ENCODE measurements at places on chromosomes 7 and 10. TPM values are rescaled to one million over a fixed set of nuclear protein-coding genes. Genes with fewer than 3 reads are reported as not detected.

- no peak for DNase-seq
Observed at GRCh38 chr7:45682358-45682735, 108.2 kb downstream of the ADCY1 start.

DNA sequence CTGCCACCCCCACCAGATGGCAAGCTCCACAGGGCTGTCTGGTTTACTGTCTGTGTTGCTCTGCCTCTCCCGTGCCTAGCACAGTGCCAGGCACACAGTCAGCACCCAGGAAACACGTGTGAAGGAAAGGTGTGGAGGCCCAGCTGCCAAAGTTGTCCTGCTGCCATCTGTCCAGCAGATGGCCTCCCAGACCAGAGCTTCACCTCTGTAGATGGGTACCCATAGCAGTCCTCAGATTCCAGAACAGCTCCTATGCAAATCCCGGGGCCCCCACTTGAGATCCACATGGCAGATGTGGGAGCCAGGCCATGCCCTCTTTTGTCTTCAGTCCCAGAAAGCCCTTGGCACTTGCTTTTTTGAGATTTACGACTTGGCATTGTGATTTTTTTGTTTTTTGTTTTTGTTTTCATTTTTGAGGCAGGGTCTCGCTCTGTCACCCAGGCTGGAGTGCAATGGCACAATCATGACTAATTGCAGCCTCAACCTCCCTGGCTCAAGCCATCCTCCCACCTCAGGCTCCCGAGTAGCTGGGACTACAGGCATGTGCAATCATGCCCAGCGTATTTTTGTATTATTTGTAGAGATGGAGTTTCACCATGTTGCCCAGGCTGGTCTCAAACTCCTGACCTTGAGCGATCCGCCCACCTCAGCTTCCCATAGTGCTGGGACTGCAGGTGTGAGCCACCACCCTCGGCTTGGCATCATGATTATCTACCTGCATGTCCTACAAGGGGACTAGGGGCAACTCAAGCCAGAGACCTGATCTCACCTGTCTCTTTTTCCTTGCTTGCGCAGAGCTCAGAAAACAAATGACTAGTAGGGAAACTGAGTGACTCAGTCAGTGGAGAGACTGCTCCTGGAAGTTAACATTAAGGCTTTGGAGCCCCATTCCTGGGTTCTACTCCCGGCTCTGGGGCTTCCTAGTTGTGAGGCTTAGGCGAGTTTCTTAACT lies 16.9 kb upstream of the PALD1 start:
- DNase-seq: peak; percentile 80

- DNase-seq: no peak
Observed at GRCh38 chr7:73966941-73967831, 60.8 kb upstream of the ELN start.

GRCh38 chr10:70858759-70859158 lies 29.6 kb downstream of the PCBD1 start:
- DNase-seq: no peak

DNA sequence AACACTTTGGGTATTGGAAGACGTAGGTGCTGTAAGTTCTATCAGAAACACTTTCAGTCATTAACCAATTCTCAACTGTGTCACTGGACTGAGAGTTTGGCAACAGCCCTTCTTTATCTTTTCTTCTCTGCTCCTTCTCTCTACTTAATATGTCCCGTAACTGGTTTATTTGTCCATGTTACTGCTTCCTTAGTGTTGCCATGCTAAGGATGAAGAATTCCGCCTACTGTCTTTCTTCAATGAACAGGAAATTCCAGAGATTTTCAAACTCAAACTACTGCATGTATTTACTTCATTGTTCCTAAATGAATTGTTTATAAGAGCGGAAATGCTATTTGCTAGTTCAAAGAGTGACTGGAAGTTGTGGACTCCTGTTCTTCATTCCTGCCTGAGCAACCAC lies 143.7 kb downstream of the TAX1BP1 start:
- DNase-seq: no peak

DNA sequence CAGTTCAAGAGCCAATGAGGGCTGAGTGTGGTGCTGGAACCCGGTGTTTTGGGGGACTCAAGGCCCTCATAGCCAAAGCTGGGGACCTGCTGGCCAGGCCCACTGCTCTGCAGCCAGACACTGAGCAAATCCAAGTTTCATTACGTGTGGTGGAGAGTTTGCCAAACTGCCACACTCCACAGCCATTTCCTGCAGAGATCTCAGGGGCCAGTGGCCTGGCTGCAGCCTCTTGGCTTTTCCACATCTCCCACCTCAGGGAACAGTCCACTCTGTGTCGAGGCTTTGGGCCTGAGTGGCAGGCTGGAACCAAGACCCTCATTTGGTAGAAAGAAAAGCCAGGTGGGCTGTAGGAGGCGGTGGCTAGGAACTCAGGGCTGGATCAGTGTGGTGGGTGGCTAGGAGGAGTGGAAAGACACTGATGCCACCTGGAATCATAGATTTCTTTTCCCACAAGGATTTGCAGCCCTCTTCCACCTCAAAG lies 3.2 kb downstream of the HOXA11 start:
- DNase-seq: no peak

- DNase-seq: peak; percentile 88
Observed at GRCh38 chr7:16989811-16990413, 108.1 kb upstream of the AGR3 start.

DNA sequence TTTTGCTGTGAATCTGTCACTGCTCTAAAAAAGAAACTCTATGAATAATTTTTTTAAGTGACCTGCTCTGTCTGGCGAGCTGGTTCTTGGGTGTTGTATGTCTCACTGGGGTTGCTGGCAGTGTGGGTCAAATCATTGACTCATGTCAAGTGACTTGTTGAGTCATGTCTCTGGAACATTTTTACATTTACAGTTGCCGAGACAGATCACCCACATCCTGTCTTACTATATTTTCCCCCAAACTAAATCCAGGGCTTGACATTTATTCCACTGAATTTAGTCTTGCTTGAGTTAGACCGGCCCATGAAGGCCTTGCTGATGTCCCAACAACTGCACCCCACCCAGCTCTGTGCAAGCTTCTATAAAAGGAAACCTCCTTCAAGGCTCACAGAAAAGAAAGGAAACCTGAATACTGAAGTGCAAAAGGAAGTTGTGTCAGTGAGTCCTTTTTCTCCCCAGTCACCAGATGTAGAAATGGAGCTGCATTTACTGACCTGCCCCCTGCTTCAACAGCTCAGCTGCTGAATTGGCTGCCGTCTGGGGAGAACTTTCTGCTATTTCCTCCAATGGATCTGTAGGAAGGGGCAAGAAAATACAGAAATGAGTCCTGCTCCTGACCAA lies 290.3 kb downstream of the TNS3 start:
- no peak for DNase-seq

DNA sequence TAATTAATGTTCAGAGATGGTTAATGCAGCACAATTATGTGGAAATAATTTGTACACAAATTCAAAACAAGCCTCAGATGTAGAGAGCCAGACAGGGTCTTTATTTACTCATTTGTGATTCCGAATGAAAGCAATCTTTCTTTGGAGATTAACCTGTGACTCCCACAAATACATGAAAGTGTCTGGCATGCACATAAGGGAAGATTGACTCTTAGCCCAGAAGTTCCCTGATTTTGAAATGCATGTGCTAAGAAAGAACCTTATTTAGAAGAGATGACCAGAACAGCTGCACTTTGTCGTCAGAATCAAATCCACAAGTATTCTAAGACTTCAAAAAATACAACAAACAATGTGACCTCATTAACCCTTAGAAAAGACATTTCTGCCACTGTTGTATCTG lies 45.1 kb downstream of the RNLS start:
- no peak for DNase-seq

DNA sequence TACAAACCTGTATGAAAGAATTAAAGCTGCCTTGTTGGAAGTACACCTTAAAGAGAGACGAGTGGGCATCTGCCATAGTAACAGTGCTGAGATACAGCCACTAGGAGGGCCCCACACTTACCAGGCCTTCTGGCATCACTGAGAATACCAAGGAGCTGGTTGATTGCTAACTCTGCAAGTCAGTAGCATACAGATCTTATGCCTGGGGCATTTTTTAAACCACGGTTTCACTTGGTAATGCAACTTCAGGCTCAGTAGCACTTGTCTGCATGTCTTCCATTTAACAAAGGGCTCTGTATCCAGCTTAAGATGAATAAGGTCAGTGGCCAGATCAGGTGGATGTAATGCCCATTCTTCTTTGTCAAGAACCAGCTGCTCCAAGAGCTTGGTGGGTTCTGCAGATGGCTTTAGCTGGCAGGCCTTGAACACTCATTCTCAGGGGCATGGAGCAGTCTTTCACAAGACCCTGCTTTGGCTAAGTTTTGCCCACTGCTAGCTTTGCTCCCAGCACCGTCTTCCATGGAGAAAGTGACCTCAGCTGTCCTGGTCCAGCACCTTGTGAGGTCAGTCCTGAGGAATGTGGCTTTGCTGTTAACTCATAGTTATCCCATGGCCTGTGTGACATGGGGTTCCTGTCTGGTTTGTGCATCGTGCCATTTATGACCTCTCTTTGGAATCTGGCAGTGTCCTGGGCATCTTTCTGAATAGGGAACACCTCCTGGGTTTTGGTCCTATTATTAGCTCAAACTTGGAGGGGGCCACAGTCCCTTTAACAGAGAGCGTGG lies 68.1 kb downstream of the BMPER start:
- DNase-seq: no peak

- no peak for DNase-seq
Observed at GRCh38 chr10:128051548-128051947, 74.7 kb downstream of the MKI67 start.

DNA sequence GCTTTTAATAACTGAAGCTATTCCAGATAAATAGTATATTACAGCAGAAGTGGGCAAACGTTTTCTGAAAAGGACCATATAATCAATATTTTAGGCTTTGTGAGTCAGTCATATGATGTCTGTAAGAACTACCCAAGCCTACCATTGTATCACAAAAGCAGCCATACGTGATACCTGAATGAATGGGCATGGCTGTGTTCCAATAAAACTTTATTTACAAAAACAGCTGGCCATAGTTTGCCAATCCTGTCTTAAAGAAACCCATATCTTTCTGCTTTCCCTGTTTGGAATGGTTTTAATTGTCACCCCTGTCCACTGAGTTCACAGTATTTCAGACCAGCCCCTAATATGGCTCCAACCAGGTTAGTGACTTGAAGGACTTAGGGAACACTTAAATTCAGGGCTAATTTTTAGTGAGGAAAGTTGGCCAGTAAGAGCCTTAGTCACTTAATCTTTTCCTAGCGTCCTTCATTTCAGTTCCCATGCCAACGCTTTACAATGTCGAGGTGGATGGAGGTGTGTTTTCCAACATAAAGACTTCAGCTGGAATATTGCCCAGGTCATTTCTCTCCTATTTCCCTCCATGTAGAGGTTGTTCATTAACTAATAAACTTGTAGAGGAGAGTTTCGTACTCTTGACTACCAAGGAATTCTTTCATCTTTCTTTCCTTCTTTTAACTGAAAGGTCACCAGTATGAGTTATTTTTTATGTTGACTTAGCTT lies 184.5 kb downstream of the TRIL start:
- no peak for DNase-seq

FKBP9 gene
- 66.5 TPM for total RNA-seq

SPDYE11 gene
- 5.6 TPM for total RNA-seq

GIMAP8 gene
- total RNA-seq: 3.8 TPM

CFAP58 gene
- total RNA-seq: 10.1 TPM

NUTM2A gene
- 7.6 TPM for total RNA-seq

GATA3 gene
- 1.9 TPM for total RNA-seq

COL28A1 gene
- 8.7 TPM for total RNA-seq

CACNB2 gene
- total RNA-seq: 1.4 TPM

PON1 gene
- total RNA-seq: 0.12 TPM

Measured in testis (tissue), 5 donors.